ENCODE measurements at places on chromosomes 16 and 17.

DNA sequence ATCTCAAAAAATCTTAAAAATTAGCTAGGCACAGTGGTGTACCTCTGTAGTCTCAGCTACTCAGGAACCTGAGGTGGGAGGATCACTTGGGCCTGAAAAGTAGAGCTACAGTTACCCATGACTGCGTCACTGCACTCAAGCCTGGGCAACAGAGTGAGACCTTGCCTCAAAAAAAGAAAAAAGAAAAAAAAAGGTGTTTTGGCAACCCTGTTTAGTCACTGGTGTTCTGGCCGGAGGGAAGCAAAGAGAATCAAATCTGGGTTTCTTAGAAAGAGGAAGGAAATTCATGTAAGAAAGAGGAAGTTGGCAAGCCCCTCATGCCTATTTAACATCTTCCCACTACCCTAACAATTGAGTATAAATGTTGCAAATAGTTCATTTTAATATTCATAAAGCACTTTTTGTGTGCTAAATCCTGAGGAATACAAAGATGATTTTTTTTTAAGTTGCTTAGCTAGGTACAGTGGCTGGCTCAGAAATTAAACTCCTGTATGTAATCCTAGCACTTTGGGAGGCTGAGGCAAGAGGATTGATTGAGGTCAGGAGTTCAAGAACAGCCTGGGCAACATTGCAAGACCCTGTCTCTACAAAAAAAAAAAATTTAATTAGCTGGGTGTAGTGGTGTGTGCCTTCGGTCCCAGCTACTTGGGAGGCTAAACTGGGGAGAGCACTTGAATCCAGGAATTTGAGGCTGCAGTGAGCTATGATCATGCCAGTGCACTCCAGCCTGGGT lies 6.5 kb upstream of the USP32 start:
- H3K4me1 ChIP-seq, result peaks cover 30% of the 10 kb centered on the region
- H3K36me3 ChIP-seq, result no peaks in the 10 kb centered on the region
- H3K4me3 ChIP-seq, result peak overlapping the region; percentile 58
- H3K27ac ChIP-seq, result peak overlapping the region; percentile 78
- peak; percentile 79 for DNase-seq
- H3K27me3 ChIP-seq, result no peaks in the 10 kb centered on the region

- H3K27ac ChIP-seq, result no peak overlapping the region
- peaks cover 11% of the 10 kb centered on the region for H3K27me3 ChIP-seq
- H3K4me3 ChIP-seq, result no peak overlapping the region
These were observed 22.5 kb downstream of the RAB11FIP4 start for GRCh38 chr17:31413874-31414549.

GRCh38 chr16:2256531-2257140 lies 5.2 kb upstream of the ECI1 start:
- DNase-seq, result no peak
- H3K4me3 ChIP-seq, result no peak overlapping the region
- H3K27ac ChIP-seq, result peak overlapping the region; percentile 72
- peaks cover 8% of the 10 kb centered on the region for H3K4me1 ChIP-seq

GRCh38 chr17:80474231-80474960 lies 2.0 kb downstream of the NPTX1 start:
- no peak for DNase-seq
- peaks cover 31% of the 10 kb centered on the region for H3K27me3 ChIP-seq
- no peak overlapping the region for H3K27ac ChIP-seq
- peak overlapping the region; percentile 71 for H3K4me3 ChIP-seq
- H3K4me1 ChIP-seq, result peaks cover 17% of the 10 kb centered on the region
- H3K36me3 ChIP-seq, result no peaks in the 10 kb centered on the region

DNA sequence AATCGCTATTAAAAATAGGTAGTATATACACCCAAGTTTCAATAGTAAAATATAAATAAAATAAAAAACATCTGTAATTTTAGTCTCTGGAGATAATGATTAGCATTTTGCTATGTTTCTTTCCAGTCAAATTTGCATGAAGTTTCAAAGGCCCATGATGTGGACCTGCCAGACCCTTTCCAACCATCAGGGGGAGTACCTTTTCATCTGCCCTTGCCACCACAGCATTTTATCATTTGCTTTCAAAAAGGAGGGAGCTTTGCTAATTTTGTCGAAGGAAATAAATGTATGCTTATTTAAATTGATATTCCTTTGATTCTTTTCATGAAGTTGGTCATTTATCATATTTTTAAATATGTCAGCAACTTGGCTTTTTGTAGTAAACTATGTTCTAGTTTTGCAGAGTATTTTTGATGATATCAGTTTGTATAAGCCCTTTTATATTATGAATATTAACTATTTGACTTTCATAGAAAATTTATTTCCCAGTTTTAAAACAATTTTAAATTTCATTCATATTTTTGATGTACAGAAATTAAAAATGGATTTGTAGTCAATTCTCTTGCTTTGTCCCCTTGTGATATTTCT lies 115.2 kb upstream of the NETO2 start:
- peak; percentile 11 for DNase-seq
- peaks cover 26% of the 10 kb centered on the region for H3K36me3 ChIP-seq
- H3K4me1 ChIP-seq, result no peaks in the 10 kb centered on the region
- H3K27ac ChIP-seq, result no peak overlapping the region
- H3K27me3 ChIP-seq, result no peaks in the 10 kb centered on the region

GRCh38 chr17:80029258-80029974 lies 6.3 kb downstream of the TBC1D16 start:
- no peaks in the 10 kb centered on the region for H3K36me3 ChIP-seq
- no peak for DNase-seq
- no peak overlapping the region for H3K27ac ChIP-seq
- no peak overlapping the region for H3K4me3 ChIP-seq

GRCh38 chr16:57194512-57194911 lies 8.4 kb downstream of the RSPRY1 start:
- H3K4me3 ChIP-seq, result no peak overlapping the region
- H3K27ac ChIP-seq, result no peak overlapping the region
- H3K36me3 ChIP-seq, result peaks cover 10% of the 10 kb centered on the region
- no peaks in the 10 kb centered on the region for H3K27me3 ChIP-seq
- H3K4me1 ChIP-seq, result peaks cover 21% of the 10 kb centered on the region
- no peak for DNase-seq

- peak overlapping the region; percentile 86 for H3K27ac ChIP-seq
- H3K36me3 ChIP-seq, result peaks cover 16% of the 10 kb centered on the region
These were observed 10.1 kb downstream of the LITAF start for GRCh38 chr16:11576427-11577289.
